ENCODE measurements at places on chromosomes 11 and 22. TPM values are rescaled to one million over a fixed set of nuclear protein-coding genes. Genes with fewer than 3 reads are reported as not detected.

DNA sequence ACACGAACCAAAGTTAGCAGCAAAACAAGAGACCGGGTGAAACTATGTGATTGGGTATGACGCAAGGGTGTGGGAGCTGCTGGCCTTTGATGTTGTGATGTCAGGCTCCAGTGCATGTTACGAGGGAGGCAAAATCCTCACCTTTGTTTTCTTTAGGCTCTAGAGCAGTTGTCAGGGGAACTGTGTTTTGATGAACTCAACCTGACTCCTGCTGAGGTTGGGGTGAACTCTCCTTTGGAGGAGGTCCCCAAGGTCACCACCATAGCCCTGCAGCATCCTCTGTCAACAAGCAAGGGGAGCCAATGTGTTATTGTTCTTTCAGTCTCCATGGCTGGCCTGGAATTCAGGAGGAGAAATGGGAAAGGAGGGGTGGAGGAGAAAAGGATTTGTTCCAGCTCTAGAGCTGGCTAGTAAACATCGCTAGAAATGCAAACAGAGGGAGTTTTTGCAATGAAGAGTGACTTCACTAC, 33.8 kb downstream of the RASSF10 start:
- DNase-seq, result no peak

DNA sequence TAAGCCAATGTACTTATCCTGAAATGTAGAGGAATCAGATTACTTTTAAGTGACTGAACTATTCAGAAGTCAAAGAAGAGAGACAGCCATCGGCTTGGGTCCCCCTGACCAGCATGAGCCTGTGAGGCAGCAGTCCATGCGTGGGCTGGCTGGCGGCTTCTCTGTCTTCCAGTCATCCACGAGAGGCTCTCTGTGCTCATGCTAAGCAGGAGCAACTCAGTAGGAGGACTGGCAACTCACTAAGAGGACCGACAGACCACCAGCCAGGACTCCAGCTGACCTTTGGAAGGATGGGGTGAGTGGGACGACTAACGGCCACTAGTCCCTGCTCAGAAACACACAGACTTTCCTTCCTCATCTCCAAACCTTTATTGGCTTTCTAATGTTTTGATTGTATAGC, 43.6 kb downstream of the ARFGAP3 start:
- no peak for DNase-seq

DNA sequence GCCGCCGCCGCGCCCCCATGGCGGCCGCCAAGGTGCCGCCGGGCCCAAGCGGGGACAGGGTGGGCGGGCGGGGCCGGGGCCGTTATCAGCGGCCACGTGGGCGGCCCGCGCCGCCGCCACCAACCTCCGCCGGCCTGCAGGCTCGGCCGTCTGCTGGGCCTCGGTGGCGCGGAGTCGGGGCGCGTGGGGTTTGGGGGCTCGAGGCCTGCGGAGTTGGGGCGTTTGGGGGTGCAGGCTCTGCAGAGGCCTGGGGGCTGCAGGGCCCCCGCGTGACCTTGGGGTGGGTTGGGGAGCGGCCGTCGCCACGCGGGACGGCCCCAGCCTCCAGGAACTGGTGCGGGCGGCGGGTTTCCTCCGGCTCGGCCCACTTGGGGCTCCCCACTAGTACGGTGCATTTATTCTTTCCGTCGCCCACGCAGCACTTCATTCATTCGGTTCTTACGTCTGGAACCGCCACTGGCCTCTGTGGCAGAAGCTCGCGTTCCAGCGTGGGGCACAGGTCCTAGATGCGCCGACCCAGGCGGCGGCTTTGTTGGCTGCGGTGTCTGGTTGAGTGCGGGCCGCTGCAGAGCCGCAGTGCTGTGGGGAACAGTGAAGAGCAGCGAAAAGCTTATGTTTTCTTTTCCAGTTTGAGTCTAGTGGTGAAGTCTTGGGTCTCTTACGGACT, 740 bp upstream of the TRMT2A start:
- no peak for DNase-seq

GRCh38 chr11:122304306-122304705, 188.3 kb upstream of the BLID start:
- no peak for DNase-seq

- DNase-seq, result peak; percentile 60
Measured at GRCh38 chr22:41699264-41700107, at the start of gene MEI1. Gene MEI1, plus strand, starts transcription at chr22:41699503. Its CDS starts 36 bp downstream, at chr22:41699539.

- DNase-seq, result peak; percentile 63
Measured at GRCh38 chr11:114180301-114181055, 115.7 kb upstream of the NNMT start.

DNA sequence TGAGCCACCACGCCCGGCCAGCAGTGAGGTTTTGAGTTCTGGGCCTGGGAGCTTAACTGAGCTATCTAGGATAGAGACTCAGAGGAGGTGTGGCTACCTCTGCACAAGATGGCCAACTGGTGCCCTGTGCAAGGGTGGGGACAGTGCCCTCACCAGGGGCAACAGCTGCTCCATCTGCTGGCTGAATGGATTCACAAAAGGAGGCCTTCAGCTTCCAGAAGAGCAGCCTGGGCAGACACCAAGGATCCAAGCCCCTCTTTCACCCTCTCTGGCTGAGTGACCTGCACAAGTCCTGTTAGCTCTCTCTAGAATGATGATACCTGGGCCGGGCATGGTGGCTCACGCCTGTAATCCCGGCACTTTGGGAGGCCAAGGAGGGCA, 33.5 kb upstream of the BAIAP2L2 start:
- no peak for DNase-seq

GRCh38 chr11:31955838-31956237, 135.0 kb upstream of the RCN1 start:
- no peak for DNase-seq

DNA sequence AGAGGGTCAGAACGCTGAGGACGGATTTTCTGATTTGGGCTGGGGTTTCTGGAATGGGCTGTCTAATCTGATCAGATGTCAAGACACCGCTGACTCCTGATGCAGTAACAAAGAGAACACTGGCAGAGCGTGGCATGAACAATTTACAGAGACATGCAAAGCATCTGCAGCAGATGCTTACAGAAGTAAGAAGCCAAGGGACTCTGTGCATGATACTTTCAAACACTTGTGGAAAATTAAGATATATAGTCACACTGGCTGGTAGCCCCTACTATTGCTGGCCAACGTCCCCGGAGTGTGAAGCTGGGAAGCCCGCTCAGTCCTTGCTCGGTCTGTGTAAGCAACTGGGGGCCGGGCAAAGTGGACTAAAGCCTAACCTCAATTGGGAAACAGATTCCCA, 903.7 kb downstream of the BRD1 start:
- DNase-seq, result no peak

DNA sequence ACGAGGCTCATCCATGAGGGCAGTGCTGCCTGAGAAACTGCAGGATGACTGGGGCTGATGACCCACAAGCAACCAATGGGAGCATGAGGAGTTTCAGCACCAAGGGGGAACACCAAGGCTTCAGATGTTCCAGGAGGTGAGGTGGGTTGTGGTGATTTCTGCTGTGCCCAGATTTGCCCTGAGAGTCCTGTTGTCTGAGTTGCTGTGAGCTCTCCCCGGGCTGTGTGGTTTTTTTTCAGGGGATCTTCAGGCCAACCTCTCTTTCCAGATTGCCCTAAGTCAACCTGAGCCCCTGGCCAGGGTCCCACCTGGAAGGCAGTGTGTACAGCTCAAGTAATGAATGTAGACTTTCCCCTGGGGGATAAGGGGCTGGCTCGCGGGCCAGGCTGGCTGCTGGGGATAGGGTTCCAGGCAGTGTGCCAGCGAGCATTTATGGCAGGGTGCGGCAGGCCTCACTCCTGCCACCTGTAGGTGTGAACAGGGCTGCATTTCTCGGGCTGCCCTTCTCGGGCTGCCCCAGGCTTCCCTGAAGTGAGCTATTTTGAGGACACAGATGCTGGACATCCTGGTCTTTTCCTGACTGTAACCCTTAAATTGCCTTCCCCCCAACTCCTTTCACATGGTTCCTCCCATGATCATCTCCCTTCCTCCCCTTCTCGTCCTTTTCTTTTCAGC, 9.8 kb downstream of the SLC22A6 start:
- DNase-seq, result peak; percentile 55

DNA sequence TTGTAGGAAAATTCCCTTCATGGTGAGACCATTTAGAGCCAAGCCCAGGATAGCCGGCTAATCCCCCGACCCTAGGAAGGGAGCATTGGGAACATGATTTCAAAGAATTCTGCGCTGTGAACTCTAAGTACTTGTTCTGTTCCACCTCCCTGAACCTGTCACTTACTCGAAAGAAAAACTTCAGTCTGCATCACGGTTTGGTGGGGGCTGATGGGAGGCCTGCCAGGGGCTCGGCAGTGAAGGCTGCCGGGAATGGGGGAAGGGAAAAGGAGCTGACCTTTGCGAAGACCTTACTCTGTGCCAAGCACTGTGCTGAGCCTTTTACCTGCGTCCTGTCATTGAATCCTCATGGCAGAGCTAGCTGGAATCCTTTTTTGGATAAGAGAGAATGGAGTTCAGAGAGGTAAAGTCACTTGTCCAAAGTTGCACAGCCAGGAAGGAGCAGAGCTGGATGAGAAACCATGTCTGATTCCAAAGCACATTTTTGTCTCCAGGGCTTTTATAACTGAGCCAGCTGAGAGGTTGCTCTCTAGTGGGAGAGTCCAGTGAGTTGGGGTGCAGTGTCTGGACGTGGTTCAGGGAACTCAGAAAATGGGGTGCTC, 15.4 kb downstream of the RASD2 start:
- DNase-seq, result no peak

- no peak for DNase-seq
Measured at GRCh38 chr11:30917266-30917665, 331.1 kb upstream of the MPPED2 start.

DNA sequence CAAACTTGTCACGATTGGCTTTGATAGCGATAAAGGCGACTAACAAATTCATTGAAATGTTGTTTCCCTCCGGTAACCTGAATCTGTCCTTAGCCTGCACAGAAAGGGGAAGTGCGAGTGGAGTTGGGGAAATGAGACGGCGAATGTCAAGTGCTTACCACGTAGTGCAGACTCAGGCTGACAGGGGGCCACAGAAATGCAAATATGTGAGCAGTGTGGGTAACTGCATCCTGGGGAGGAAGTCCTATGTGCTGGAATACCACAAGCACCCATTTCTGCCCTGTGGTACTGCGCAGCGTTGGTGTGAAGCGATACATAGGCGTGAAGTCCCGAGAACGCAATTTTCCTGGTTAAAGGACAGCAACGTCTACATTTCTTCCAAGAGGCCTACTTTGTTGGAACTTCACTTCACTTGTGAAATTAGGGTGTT, 869 bp upstream of the EIF4ENIF1 start:
- DNase-seq, result peak; percentile 28

Gene HPS4
- 83.9 TPM for total RNA-seq

Gene MB
- 9.9 TPM for total RNA-seq

Gene MPPED2
- total RNA-seq, result 28.4 TPM

Gene ESAM
- total RNA-seq, result 18.6 TPM

Gene POTEH
- total RNA-seq, result 70.7 TPM

Gene NLRX1
- 18.8 TPM for total RNA-seq

Gene CALCA
- total RNA-seq, result not detected

Gene FAM180B
- total RNA-seq, result not detected

Gene P2RX3
- 0.40 TPM for total RNA-seq

Gene FXYD6
- 366 TPM for total RNA-seq

All from prostate gland (tissue), 2 donors.